ENCODE measurements at places on chromosomes 16 and 17.

DNA sequence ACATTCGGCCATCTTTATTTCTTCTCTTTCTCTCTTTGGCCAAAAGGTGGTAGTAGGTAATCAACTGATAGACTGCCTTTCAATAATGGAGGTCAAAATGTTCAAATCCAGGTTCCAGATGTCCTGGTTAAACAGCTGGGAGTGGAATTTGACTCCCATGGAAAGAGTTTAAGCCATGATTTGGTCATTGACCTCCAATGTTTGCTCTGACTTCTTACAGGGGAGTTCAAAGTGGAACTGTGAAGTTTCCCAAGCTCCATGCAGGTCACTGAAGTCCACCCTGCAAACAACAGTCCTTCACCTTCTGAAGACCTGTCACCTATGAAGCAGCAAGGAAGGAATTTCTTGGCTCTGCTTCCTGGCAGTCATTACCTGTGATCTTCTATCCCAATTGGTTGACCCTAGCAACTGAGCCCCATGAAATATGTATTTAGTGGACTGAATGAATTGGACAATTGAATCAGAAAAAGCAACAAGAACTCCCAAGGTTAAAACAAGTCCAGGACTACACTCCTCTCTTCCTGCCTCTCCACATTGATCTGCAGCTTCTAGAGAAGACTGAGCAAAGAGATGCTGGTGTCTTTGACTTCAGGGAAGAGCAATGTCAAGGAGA, 28.0 kb upstream of the SOX9 start:
- no peak for DNase-seq

- DNase-seq = no peak
These were observed 210.2 kb downstream of the CCDC182 start for GRCh38 chr17:57534863-57535248.

GRCh38 chr16:73228649-73229048, 180.7 kb upstream of the ZFHX3 start:
- no peak for DNase-seq

GRCh38 chr16:49355933-49356665, 17.5 kb upstream of the C16orf78 start:
- no peak for DNase-seq

GRCh38 chr17:7016886-7017826, 4.7 kb downstream of the RNASEK start:
- DNase-seq = no peak

DNA sequence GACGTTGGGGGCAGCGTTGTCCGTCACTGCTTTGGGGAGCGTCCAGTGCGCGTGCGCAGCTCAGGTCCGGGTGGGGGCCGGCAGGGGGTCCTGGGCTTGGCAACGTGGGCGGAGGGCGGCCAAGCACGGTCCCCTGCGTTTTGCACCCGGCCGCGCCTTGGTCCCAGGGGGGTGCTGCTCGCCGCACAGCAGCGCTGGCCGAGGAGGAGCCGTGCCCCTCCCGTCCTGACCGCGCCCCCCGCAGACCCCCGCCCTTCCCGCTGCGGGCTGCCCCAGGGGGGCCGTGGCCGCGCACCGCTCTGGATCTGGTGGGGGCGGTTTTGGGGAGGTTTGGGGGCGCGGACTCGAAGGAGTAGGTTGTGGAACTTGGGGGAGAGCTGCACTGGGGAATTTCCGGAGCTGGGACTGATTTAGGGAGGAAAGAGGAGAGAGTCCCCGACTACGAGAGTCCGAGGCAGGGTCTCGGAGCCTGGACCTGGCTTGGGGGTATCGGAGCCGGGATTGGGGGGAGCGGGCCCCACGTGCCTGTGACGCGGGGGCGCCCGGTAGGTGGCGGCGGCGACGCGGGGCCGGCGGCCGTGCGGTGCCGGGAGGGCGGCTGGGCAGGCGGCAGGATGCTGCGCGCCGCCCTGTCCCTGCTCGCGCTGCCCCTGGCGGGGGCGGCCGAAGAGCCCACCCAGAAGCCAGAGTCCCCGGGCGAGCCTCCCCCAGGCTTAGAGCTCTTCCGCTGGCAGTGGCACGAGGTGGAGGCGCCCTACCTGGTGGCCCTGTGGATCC, at the start of gene SLC9A5:
SLC9A5 (plus strand) TSS at position 579 of the 777 bp plus-strand sequence; CDS start at position 615, 36 bp downstream.
- peak; percentile 20 for DNase-seq

GRCh38 chr17:1744551-1745512, 2.2 kb downstream of the SERPINF2 start:
- DNase-seq = no peak

DNA sequence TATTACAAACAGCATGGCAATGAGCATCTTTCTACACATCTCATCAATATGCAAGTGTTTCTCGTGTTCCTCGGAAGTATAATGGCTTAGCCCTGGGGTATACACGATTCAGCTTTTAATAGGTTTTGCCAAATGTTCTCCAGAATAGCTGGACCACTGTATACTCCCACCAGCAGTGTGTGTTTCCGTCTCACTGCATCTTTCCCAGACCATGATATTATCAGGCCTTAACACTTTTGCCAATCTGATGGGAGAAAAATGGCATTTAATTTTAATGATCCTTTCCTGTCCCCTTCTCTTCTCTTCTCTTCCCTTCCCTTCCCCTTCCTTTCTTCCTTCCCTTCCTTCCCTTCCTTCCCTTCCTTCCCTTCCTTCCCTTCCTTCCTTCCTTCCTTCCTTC, 30.8 kb downstream of the PRKCB start:
- no peak for DNase-seq

- DNase-seq = no peak
These were observed 550.1 kb upstream of the PSMD7 start for GRCh38 chr16:73746554-73746953.

All from T-helper 9 cell (primary cell).